Fibroblast of upper back skin (primary cell): ENCODE measurements at places on chromosomes 13 and 19.

DNA sequence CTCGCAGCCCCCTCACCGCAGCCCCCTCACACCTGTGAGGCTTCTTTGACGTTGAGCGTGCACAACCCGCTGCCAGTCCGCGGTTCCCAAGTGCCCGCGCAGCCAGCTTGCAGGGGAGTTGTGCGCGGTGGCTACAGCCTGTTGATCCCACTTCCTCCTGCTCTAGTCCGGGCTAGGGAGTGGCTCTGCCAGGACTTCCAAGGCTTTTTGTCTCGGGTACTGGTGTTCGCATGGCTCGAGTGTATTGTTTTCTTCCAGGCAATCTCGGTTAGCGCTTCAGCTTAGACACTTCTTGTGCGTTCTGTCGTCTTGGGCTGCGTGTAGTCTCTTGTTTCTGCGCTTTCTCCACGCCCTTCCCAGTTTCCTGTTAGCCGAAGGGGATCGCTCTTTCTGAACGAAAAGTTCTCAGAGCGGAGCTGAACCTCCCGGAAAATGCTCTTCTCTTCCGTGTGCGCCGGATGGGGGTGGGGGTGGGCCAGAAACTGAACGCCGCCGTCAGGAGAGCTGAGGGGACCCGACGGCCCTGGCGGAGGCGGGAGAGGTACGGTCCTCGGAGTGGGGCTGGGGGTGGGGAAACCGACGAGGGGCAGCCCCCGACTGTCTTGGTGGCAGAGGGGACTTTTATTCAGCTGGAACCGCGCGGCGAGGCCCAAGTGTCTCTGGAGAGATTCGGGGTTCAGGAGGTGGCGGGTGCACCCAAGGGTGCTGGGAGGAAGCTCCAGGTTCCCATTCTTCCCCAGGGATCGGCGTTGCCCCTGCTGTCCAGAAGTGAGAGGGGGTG is 697 bp upstream of the DGKH start:
- peak; percentile 62 for DNase-seq

GRCh38 chr19:3266092-3266693 is 41.7 kb downstream of the CELF5 start:
- no peak for DNase-seq

GRCh38 chr13:107764046-107764445 is 451.3 kb downstream of the LIG4 start:
- no peak for DNase-seq

DNA sequence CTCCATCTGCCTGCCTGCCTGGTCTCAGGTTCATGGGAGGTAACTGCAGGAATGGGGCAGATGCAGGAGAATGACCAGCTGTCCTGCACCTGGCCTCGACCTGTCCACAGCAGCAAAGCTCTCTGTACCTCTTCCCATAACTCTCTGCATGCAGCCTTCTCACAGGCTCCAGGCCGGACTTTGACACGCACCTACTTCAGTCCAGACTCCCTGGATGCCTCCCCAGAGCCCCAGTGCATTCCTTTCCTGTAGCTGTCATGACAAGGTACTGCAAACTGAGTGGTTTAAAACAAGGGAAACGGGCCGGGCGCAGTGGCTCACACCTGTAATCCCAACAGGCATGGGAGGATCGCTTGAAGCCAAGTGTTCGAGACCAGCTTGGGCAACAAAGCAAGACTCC is 3.3 kb downstream of the NANOS2 start:
- no peak for DNase-seq

DNA sequence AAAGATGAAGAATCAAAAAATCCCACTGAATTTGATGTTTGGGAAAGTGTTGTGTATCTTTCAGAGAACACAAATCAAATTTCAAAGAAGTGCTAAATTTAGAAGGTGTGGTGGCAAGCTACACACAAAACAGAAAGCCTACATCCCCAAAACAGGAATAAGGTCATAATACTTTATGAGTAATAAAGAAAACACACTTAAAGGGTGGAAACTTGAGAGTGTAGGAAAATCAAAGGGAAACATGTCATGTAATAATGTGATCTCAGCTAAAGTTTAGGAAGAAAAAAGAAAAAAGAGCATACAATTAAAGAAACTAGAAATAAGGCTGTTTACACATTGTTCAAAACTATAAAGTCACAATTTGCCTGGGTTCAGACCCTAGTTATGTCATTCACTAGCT is 668.7 kb downstream of the PCDH17 start:
- no peak for DNase-seq

DNA sequence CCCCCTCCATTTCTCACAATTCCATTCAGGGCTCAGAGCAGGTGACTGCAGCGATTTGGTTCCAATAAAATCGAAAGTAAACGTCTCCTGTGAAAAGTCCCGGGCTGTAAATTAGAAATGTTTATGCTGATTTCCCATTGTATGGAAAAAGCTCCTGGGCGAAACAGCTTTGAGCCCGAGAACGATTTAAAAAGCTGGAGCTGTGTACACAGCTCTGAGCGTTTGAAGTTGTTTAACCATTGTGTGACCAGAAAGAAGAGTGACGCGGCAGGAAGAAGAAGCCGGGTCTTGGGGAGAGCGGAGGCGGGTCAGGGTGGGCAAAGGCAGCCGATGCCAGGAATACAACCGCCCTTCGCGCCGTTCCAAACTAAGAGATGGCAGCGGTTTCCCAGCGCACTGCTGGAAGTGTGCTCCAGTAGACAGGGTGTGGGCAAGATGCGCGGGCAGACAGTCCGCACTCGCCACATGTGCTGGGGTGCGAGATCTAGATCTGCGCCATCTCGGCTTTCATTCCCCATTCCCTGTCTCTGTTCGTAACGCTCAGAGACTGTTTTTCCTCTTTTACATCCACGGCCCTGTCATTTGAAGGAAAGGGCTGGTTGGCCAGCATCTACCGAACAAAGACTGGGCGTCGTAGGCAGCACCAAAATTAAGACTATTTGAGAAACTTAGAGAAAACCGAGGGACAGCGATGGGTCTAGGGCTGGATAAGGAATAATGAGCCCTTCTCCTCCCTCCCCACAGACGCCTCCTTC is 960 bp upstream of the GSX1 start:
- no peak for DNase-seq

- DNase-seq = no peak
These were observed 99.6 kb downstream of the LIG4 start for GRCh38 chr13:108115738-108116137.

GRCh38 chr19:44689290-44690130 is 9.4 kb upstream of the CEACAM16 start:
- DNase-seq = peak; percentile 69

- DNase-seq = peak; percentile 96
These were observed 2.2 kb downstream of the NDFIP2 start for GRCh38 chr13:79483086-79483706.

DNA sequence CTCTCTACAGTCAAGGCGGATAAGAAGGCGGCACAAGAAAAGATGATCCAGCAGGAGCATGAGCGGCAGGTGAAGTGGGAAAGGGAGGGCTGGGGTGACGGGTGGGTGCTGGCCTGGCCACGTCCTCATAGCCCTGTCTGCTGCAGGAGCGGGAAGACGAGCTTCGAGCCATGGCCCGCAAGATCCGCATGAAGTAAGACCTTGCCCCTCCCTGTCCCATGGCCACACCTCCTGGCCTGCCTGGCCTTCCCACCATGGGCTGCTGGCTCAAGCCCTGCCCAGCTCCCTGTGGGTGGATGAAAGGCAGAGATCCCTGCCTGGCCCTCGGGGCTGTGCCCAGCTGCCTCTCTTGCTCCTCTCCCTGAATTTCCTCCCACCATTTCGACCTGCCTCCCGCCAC is 7.2 kb downstream of the ZNF296 start:
- DNase-seq = no peak
